Spleen (tissue), 13 donors: ENCODE measurements at places on chromosomes 1 and 21. TPM values are rescaled to one million over a fixed set of nuclear protein-coding genes. Genes with fewer than 3 reads are reported as not detected.

DNA sequence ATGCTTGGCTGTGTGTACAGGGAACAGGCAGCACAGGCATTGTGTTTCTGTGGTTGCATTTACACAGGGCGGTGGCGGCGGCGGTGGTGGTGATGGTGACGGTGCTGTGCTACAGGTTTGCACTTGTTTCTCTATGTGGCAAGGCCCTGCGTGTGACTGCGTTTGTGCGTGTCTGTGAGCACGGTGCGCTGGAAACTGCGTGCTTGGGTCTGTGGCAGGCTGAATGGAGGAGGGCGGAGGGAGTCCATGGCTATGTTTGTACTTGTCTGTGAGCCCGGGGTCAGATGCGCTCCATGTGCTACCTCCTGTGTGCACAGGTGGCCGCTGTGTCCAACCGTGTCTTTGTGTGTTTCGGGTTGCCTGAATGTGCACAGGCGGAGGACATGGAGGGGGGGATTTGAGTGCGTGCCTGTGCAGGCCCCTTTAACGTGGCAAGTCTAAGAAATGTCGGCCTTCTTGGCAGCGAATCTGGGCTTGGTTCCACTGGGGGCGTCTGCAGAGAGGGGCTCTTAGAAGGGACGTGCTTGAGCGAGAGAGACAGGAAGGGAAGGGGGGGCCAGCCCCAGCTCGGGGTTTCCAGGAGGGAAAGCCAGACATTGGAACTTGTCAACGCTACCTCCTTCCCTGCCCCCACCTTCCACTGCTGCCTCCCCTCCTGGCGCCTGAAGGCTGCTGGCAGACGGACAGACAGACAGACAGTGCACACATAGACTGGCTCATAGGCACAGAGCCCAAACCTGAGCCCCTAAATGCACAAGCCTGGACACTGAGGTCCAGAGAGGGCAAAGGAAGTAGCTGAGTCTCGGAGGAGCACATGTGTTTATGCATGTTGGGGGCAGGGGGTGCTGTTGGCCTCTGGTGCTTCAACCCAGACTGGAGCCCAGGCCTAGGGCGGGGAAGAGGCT is 32.7 kb upstream of the WASF2 start:
- peak; percentile 77 for DNase-seq

- DNase-seq = no peak
Measured at GRCh38 chr1:107643766-107644165, 321.2 kb downstream of the VAV3 start.

Gene INAVA
- not detected for total RNA-seq

- DNase-seq = no peak
Measured at GRCh38 chr1:47805921-47806361, 191.2 kb downstream of the TRABD2B start.

Gene PDZK1IP1
- total RNA-seq = 3.1 TPM

DNA sequence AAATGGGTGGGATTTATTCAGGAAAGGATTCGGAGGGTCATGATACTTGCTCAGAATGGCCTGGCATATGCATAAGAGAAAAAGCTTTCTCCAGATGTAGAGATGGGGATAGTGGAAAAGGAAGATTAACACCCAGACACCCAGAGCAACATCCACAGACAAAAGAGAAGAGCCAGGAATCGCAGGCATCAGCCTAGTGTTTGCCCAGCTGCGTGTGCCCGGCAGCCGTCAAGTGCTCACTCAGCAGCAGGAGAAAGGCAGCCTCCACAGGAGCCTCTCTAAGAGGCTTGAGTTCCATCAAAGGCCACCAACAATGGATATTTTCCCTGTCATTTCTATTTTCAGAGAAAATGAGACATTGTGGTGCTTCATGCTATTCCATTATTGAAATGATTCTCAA is 54.7 kb downstream of the NTPCR start:
- DNase-seq = no peak

DNA sequence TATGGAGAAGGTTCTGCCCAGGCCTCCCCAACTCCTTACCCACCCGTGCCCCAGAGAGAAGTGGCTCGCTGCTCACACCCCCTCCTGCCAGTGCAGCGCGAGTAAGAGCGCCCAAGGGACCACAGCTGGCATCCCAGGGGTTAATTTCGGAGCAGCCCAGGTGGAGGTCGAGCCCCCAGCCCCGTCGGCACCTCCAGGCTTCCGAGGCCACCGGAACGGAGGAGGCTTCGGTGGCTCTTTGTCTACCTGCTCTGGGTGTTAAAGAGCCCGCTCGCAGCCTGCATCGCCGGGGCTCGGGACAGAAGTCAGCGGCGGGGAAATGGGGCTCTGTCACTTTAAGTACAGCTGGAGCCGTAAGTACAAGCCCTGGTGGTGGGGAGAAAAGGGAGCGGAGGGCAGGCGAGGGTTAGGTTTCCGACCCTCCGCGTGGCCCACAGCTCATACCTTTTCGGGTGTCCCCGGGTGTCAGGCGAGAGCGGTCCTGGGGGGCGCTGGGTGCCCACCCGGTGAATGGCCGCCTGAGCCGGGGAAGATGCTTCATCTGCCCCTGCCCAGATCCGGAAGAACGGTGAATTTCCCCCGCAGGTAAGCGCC is 89.4 kb upstream of the IPO9 start:
- DNase-seq = peak; percentile 88

DNA sequence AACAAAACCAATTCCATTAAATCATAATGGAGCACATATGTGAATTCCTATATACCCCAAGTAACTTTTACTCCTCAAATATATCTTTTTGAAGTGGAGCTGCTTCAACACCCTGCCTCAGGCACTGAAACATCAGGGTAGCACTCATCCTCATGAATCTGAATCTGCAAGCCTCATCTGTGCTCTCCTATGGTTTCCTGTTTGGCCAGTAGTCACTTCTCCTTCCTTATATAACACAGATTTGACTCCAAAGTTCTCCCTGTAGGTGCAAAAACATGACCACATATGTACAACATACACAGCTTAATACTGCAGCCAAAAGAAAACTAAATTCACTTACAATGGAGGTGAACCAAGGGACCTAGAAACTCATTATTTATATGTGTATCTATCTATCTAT is 7.2 kb downstream of the TRIT1 start:
- DNase-seq = no peak

DNA sequence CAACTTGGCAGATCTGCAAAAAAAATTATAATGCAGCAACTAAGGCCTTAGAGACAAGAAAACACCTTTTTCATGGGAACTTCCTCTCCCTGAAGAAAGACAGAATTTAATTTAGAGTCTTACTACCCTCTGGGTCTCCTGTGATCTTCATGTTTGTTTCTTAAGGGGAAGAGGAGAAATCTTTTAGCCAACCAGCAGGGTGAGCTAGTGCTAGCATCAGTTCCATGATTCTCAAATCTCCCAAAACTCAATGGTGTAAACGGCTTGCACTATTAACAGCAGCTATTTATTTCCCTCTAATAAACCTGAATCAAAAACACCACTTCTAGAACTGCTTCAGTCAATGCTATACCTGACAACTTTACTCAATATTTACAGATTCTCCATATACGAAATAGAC is 3.8 kb downstream of the ZNF644 start:
- no peak for DNase-seq

- DNase-seq = no peak
Measured at GRCh38 chr1:87914396-87914795, 585.7 kb downstream of the LMO4 start.

- DNase-seq = no peak
Measured at GRCh38 chr1:53305650-53306049, 22.2 kb downstream of the LRP8 start.

Gene ADAM30
- not detected for total RNA-seq

Gene CASP9
- total RNA-seq = 13.7 TPM

Gene TSPEAR
- total RNA-seq = 0.22 TPM
